ENCODE measurements at places on chromosomes 4 and X.

- no peak for DNase-seq
These were observed 21.2 kb upstream of the TENM3 start for GRCh38 chr4:182221987-182222386.

DNA sequence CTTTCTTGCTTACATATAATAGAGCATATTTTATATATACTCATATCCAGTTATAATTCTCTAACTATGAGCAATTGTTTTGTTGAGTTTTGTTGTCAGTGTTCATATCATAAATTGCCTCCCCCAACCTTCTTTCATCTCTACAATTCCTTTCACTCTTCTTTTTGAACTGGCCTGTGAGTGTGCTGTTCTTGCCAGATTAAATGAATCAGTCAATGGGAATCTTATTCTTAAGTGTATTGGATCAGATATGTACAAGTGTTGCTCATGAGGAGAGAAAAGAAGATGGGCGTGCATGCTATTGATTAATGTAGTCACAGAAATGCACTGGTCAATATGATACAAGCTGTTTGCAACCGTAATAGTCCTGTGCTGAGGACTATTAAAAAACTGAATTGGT is 728.1 kb upstream of the MAGEB2 start:
- no peak for DNase-seq

DNA sequence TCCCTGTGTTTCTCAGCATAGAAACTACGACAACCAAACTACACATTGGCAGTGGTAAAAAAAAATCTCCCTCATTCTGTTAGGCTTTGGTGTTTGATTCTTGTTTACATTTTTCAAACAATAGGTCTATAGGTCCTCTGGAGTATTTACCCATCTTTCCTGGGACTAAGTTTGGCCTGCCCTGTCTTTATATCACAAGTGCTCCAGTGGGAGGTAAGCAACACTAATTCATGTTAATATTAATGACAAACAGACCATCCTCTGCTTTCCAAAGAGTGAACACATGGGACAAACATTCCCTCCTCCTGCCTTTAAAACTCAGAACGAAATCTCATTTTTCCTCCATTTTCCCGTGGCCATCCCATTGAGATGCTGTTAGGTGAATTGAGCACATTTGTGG is 514.1 kb upstream of the INTU start:
- no peak for DNase-seq

DNA sequence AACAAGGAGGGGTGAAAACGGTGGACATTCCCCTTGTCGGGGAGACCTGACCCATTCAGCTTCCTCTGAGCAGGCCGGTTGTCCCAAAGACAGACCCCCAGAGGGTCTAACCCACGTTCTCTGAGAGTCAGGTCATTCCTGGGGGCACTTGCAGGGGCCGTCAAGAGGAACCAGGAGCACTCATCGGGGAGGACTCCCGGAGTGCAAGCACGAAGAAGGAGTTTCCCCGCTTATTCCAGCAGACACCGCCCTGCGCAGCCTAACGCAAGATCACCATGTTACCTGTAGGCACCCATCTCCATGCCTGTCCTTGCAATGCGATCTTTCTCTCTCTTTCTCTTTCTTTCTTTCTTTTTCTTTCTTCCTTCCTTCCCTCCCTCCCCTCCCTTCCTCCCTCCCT is 154.2 kb downstream of the SHOX start:
- DNase-seq: no peak

DNA sequence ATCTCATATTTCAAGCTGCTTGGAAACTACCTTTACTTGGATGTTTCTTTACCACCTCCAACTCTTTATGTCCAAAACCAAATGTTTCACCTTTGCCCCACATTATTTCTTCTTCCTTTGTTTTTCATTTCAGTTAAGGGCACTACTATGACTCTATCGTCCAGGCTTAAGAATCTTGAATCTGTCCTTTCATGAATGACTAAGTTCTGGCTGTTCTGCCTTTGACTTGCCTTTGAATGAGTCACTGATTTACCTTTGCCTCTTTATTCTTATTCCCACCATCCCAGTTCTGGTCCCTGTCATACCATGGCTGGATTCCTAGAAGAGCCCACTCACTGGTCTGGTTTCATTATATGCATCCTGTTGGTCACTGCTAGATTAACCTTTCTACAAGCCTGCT is 30.6 kb upstream of the PLAC1 start:
- no peak for DNase-seq

All from central memory CD8-positive, alpha-beta T cell (primary cell).